AML-193 (cell line): ENCODE measurements at places on chromosomes 2 and 18.
A peak's percentile ranks its signal among the peaks of the same experiment; 100 is the strongest.

GRCh38 chr2:108594132-108594981 lies 60.1 kb downstream of the LIMS1 start:
- peak; percentile 80 for DNase-seq

GRCh38 chr2:109265369-109265768 lies 136.4 kb downstream of the SH3RF3 start:
- DNase-seq, result no peak

- no peak for DNase-seq
Measured at GRCh38 chr2:157339965-157340655, 14.5 kb upstream of the ERMN start.

DNA sequence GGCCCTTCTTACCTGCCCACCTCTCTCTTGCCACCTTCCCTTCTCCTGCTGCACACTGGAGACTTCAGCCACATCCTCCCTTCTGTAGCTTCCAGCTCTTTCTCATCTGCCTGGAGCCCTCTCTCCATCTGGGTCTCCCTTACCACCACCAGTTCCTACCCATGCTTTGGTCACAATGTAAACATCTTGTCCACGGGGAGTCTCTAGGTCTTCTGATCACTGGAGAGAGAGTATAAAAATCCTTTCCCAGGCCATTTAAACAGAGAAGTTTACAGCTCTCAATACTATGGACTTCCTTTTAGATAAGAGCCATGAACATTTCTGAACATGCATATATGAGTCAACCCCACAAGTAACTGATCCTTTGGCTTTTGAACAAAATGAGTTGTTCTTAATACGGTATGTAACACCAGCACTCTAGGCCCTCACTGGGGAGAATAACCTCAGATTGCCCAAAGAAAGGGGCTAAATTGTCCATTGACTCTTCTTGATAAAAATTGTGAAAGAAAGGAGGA lies 5.8 kb downstream of the ARHGAP25 start:
- DNase-seq, result no peak

- DNase-seq, result peak; percentile 93
Measured at GRCh38 chr2:27956888-27957287, 66.4 kb downstream of the BABAM2 start.
